ENCODE measurements at places on chromosomes 5 and 9. TPM values are rescaled to one million over a fixed set of nuclear protein-coding genes. Genes with fewer than 3 reads are reported as not detected.

- DNase-seq: no peak
These were observed 64.5 kb downstream of the STARD4 start for GRCh38 chr5:111447822-111448221.

- DNase-seq: no peak
These were observed 37.3 kb downstream of the SARDH start for GRCh38 chr9:133700819-133701320.

DNA sequence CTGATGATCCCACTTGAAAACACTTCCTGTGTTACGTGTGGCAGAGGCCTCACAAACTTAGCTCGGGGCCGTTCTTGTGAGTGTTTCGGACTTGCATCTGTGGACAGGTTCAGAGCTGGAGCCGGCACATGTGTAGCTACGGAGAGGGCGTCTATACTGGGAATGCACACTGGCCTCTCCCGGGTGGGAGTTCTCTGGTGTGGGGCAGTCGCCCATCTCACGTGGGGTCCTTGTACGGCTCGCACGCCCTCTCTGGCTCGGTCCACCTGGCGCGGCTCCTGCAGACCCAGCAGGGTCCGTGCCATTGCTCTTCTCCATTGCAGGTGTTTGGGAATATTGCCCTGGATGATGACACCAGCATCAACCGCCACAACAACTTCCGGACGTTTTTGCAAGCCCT is 197.9 kb downstream of the CACNA1B start:
- peak; percentile 12 for DNase-seq

DNA sequence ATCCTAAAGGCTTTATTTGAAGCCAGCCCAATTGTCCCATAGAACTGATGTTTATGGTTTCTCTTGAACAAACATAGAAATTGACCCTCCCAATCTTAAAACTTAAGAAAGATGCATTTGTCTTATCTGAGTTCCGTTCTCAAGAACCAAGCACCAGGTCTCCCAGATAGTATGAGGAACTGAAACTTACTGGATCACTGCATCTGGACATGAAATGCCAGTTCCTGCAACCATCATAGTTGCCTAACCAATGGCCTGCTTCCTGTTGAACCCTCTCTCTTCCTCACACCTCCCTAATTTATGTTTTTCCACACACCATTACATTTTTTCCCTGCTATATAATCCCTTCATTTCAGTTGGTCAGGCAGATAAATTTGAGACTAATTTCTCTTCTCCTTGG is 478.9 kb downstream of the HTR1A start:
- no peak for DNase-seq

Gene ACO1
- 44.4 TPM for polyA plus RNA-seq

Gene DOCK8
- polyA plus RNA-seq: 46.7 TPM
